ENCODE measurements at places on chromosomes 6 and 20.
A peak's percentile ranks its signal among the peaks of the same experiment; 100 is the strongest.

DNA sequence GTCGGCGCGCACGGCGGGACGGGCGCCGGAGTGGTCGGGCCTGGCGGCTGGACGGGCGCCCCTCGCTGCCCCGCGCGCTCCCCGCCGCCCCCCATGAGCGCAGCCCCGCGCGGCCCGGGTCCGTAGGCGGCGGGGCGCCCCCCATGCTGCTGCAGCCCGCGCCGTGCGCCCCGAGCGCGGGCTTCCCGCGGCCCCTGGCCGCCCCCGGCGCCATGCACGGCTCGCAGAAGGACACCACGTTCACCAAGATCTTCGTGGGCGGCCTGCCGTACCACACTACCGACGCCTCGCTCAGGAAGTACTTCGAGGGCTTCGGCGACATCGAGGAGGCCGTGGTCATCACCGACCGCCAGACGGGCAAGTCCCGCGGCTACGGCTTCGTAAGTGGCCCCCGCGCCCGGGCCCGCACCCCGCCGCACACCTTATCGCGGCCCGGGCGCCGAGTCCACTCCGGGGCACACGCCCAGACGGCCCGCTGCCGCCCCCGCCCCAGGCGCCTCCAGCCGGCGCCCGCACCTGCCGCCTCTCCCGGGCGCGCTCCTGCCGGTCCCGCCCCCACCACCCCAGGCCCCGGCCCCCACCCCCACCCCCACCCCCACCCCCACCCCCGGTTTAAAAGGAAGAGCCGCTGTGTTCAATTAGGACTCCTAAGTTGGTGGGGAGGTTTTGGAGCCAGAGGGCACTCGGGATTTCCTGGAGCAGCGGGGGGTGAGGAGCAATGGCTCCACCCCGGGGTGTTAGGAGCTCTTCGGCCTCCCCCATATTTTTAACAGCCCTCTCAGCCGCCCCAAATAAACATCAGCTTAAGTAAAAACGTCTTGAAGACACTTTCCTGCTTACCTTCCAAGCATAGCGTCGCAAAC, 474 bp downstream of the RBM38 start:
- no peak overlapping the region for H3K27ac ChIP-seq
- H3K4me3 ChIP-seq, result peak overlapping the region; percentile 61
- DNase-seq, result no peak
- peaks cover 20% of the 10 kb centered on the region for H3K36me3 ChIP-seq

- no peaks in the 10 kb centered on the region for H3K27me3 ChIP-seq
- no peak overlapping the region for H3K4me3 ChIP-seq
- no peak for DNase-seq
These were observed 40.2 kb upstream of the DACT2 start for GRCh38 chr6:168359794-168360193.

- H3K27ac ChIP-seq, result no peak overlapping the region
- H3K36me3 ChIP-seq, result no peaks in the 10 kb centered on the region
- H3K4me3 ChIP-seq, result no peak overlapping the region
- no peaks in the 10 kb centered on the region for H3K27me3 ChIP-seq
- no peaks in the 10 kb centered on the region for H3K4me1 ChIP-seq
These were observed 145.9 kb upstream of the FBXL4 start for GRCh38 chr6:99093456-99094190.

DNA sequence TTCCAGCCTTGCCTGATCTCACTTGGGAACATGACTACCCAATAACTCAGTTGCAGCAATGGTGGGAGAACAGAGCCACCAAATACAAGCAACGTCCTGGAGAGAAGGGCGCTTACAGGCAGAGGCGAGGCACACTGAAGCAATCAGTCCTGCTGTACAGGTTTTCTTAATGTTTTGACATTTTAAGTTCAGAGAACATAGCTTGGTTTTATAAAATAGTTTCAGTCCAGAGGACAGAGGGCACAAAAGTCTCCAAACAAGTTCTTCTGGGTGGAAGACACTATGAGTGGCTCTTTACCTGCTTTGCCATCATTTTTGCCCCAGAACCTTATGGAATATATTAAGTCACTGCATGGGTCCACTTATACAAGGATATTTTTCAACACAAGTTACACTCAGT, 103.4 kb upstream of the KCNG1 start:
- H3K27me3 ChIP-seq, result no peaks in the 10 kb centered on the region
- no peaks in the 10 kb centered on the region for H3K36me3 ChIP-seq
- H3K27ac ChIP-seq, result no peak overlapping the region
- no peak for DNase-seq

- H3K36me3 ChIP-seq, result no peaks in the 10 kb centered on the region
- H3K4me3 ChIP-seq, result no peak overlapping the region
These were observed 24.1 kb upstream of the MRGBP start for GRCh38 chr20:62772103-62772611.

DNA sequence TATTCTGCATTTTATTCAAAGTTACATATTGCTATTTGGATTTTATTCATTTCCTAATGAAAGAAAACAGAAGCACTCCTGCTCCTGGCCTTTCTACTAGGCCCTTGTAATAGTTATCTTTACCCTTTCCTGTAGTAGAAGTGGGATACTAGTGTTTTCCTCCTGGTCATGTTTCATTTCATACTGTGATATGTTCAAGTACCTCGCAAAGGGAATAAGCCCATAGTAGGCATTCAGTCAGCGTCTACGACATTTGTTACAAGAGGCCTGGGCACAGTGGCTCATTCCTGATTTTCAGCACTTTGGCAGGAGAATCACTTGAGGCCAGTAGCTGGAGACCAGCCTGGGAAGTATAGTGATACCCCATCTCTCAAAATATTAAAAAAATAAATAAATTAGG, 154.1 kb downstream of the ARID1B start:
- no peaks in the 10 kb centered on the region for H3K36me3 ChIP-seq
- no peak overlapping the region for H3K4me3 ChIP-seq
- H3K27ac ChIP-seq, result no peak overlapping the region

GRCh38 chr20:44160133-44160532, 26.9 kb downstream of the JPH2 start:
- H3K27me3 ChIP-seq, result no peaks in the 10 kb centered on the region
- H3K27ac ChIP-seq, result no peak overlapping the region
- H3K4me1 ChIP-seq, result no peaks in the 10 kb centered on the region
- no peaks in the 10 kb centered on the region for H3K36me3 ChIP-seq
- no peak overlapping the region for H3K4me3 ChIP-seq
- DNase-seq, result no peak

GRCh38 chr6:122956376-122956775, 39.7 kb upstream of the CLVS2 start:
- no peak for DNase-seq

GRCh38 chr6:12051861-12052368, 39.8 kb downstream of the HIVEP1 start:
- no peak for DNase-seq
- no peak overlapping the region for H3K4me3 ChIP-seq
- no peaks in the 10 kb centered on the region for H3K27me3 ChIP-seq
- H3K36me3 ChIP-seq, result no peaks in the 10 kb centered on the region

- no peaks in the 10 kb centered on the region for H3K36me3 ChIP-seq
- no peak overlapping the region for H3K27ac ChIP-seq
- no peak overlapping the region for H3K4me3 ChIP-seq
- DNase-seq, result no peak
- peaks cover 17% of the 10 kb centered on the region for H3K4me1 ChIP-seq
These were observed 181.8 kb upstream of the PDE10A start for GRCh38 chr6:165844801-165845364.
